ENCODE measurements at places on chromosomes 3 and 15.

GRCh38 chr3:123072564-123072963, 5.7 kb downstream of the PDIA5 start:
- no peak for DNase-seq

DNA sequence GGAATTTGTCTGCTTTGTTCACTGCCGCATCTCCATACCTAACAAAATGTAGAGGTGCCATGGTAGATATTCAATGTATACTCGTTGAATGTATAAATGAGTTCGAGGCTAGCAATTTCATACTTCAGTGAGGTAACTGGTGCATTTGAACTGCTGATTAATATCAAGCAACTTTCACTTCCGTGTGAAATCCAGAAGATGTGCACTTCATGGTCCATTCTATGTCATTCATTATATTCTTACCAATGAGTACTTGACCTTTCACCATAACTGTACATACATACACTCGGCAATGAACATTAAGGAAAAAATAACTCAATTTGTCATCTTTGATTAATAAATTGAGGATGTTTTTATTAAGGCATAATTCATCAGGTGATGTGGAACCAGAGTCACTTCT, 598.5 kb downstream of the ZNF385D start:
- DNase-seq = no peak

DNA sequence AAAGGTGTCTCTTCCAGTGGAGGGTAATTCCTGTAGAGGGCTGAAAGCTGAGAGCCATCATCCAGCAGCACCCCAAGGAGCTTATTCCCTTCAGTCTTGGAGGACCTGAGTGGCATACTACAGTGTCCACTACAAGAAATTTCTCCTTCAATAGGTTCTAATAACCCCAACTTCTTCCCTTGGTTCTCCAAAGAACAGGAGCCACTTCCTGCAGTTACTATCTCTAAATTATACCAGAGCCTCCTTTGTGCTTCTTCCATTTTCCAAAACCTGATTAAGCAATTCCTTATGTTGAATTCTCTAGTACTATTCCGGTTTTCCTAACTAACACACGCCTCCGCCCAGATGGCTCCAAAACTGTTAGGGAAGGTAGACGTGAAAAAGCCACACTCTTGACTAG, 50.4 kb downstream of the DCLK3 start:
- DNase-seq = no peak

DNA sequence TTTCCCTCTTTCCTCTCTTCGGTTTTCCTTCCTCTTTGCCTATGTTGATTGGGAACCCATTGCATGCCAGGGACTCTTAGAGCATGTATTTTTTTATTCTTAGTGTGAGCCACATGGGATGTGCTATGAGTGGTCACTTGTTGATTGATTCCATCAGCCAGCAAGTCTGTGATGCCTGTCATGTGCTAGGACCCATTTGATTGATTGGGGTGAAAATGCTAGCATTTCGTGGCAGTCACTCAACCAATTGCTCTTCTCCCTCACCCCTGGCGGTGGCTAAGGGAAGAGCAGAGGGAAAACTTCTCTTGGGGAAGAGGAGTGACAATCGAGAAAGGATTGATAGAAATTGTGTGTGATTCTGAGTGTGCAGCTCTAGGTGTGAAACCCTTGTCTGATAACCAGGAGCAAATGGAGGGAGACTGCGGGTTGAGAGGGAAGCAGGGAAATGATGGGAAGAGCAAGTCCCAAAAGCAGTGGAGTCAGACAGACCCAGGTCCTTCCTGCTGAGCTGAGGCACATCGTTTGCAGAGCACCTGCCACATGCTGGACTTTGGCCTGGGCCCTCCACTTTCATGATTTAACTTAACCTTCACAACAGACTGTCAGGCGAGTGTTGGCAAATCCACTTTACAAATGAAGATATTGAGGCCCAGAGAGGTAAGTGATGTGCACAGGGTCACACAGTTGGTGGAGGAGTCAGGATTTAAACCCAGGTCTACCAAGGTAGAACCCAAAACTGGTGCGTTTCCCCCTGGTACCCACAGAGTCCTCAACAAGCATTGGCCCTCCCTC, 40.0 kb downstream of the SLC6A11 start:
- no peak for DNase-seq

DNA sequence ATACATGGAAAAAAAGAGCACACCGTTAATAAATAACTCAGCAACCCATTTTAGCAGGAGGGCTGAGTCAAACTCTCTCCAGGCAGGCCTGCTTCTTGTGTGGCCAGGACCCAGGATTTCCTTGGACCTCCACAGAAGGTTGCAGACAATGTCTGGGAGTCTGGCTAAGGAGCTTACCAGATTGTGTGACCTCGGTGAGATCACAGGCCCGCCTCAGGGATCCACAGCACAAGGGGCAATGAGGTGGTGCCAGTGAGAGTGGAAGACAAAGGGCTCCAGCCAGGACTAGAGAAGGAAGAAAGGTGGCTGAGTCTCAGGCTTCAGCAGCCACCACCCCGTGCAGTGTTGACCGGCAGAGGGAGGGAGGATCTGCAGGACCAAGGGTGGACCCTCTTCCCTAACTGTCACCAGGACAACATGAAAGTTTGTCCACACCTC, 32.2 kb upstream of the SEC22A start:
- DNase-seq = no peak

Data from AG04450 (cell line).